ENCODE measurements at places on chromosomes 2 and 18. TPM values are rescaled to one million over a fixed set of nuclear protein-coding genes. Genes with fewer than 3 reads are reported as not detected.

DNA sequence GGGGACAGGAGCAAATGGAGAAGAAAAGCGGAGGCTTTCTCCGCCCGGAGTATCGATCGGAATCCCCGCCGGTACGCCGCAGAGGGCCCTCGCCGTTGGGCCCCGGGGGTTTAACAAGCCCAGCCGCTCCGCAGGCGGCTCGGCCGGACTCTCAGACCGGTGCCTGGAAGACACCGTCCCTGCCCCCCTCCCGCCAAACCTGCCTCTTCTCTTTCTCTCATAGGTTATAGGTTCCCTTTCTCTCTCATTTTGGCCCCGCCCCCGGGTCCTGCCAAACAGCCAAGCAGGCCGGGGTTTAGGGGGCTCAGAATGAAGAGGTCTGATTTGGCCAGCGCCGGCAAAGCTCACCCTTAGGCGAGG lies 4.4 kb downstream of the ONECUT2 start:
- DNase-seq: no peak

Gene SKA1
- 4.0 TPM for total RNA-seq

Gene FBXO41
- 1.6 TPM for total RNA-seq

DNA sequence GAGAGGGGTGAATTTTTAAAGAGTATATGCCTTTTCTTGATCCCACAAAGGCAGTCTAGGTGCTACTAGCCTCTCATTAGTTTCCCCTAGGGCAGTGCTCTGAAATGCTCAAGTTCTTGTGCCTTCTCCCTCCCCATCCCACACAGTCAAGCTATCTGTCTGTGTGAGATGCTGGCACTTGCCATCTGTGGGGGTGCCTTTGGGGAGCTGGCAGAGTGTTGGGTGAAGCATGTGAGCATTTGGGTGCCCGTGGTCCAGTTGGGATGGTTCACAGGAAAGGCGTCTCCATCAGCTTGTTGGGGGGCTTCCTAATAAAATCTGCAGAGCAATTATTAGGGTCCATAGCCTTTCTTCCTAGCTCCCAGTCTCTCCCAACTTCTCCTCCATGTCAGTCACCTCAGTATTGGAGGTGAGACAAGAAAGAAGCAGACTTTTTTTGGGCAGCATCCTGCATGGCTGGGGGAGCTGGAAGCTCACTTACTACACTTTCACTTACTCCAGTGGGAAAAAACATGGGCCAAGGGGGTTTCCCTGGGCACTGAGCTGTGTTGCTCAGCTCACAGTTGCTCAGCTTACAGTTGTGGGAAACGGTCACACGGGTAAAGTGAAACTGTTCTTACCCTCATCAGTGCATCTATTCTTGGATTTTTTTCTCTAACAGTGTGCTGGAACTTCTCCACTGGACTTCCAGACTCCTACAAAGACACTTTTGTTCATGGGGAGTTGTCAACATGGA lies 29.3 kb downstream of the COLEC11 start:
- no peak for DNase-seq

Gene VWC2L
- not detected for total RNA-seq

DNA sequence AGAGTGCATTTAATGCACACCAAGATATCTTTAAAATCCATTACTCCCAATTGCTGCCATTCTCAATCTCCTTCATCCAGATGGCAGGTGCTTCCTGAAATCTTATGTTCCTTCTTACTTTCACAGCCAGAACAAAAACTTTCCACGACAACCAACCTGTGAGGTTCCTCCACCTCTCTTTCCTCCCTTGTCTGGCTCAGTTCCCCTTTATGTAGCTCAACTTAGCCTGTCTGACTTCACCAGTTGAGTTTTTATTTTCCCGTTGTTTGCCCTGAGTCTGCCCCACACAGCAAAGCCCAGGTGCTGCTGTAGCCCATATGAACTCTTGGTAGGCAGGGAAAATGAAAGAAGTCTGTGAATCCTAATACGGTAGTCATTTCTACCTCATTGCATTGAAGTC lies 112.5 kb downstream of the MREG start:
- no peak for DNase-seq

- DNase-seq: no peak
Observed at GRCh38 chr2:53740170-53740569, 27.4 kb upstream of the CHAC2 start.

- no peak for DNase-seq
Observed at GRCh38 chr18:20971886-20972267, 139.7 kb downstream of the ROCK1 start.

Gene CNDP1
- not detected for total RNA-seq

- DNase-seq: no peak
Observed at GRCh38 chr2:226611944-226612318, 187.7 kb downstream of the IRS1 start.

Gene ASXL3
- total RNA-seq: 10.1 TPM

Gene ACTR2
- 295 TPM for total RNA-seq

- no peak for DNase-seq
Observed at GRCh38 chr2:190088917-190089316, 26.4 kb upstream of the MSTN start.

- no peak for DNase-seq
Observed at GRCh38 chr2:88196490-88197087, 26.4 kb downstream of the THNSL2 start.

Gene AMER3
- total RNA-seq: not detected

Gene M1AP
- total RNA-seq: not detected

Gene TCF4
- total RNA-seq: 73.5 TPM

GRCh38 chr2:86017901-86018896 lies 87.5 kb downstream of the POLR1A start:
- DNase-seq: no peak

GRCh38 chr2:45210462-45211195 lies 201.4 kb upstream of the SIX2 start:
- DNase-seq: no peak

DNA sequence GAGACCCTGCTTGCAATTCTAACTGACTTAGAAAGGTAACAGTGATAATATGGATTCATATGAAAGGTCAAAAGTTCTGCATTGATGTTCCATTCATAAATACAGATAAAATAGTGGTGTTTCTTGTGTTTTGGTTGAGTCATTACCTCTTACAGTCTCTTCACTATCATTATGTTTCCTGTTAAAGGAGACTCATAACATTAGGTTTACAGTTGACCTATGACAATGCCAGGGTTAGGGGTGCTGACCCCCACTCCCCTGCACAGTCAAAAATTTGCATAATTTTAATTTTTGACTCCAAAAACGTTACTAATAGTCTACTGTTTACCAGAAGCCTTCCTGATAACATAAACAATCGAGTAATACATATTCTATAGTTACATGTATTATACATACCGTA lies 75.4 kb downstream of the VRK2 start:
- DNase-seq: no peak

Data from osteocyte (in vitro differentiated cells).